ENCODE measurements at places on chromosomes 1 and 21.

- no peak for DNase-seq
Measured at GRCh38 chr1:178726545-178726944, 1.5 kb downstream of the RALGPS2 start.

DNA sequence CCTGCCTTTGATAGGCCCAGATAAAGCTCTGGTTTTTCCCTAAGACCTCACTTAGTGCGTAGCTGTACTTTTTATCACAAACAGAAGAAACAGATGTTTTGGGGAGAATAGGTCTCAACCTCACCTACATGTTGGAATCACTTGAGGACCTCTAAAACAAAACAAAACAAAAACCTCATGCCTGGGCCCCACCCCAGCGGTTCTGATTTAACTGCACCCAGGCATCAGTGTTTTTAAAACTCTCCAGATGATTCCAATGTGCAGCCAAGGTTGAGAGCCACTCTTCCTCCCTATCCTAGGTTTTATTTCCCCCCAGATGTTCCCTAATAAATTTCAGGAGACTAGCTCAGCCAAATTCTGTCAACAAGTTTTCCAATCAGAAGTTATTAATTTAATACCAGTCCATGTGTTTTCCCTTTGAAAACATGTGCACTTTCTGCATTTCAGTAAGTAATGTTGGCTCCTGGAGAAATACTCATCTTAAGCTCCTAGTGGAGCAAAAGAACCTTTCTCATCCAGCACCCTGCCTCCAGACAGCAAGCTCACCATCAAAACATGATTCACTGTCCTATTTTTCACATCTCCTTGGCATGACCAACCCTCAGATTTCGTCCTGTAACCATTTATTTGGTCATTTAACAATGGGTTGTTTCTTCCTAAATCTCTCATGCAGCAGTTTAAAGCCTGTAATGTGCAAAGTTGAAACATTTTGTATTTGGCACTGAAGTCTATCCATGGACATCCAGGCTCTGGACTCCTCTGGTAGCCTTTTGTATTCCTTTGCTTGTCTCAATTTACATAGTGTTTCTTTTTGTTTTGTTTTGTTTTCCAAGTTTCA is 27.5 kb downstream of the LRRC8C start:
- no peak for DNase-seq

- no peak for DNase-seq
Measured at GRCh38 chr1:216422821-216423520, at the start of gene USH2A. Gene USH2A, minus strand, starts transcription at chr1:216423448. Its CDS starts 1,112 bp downstream, at chr1:216422336.

DNA sequence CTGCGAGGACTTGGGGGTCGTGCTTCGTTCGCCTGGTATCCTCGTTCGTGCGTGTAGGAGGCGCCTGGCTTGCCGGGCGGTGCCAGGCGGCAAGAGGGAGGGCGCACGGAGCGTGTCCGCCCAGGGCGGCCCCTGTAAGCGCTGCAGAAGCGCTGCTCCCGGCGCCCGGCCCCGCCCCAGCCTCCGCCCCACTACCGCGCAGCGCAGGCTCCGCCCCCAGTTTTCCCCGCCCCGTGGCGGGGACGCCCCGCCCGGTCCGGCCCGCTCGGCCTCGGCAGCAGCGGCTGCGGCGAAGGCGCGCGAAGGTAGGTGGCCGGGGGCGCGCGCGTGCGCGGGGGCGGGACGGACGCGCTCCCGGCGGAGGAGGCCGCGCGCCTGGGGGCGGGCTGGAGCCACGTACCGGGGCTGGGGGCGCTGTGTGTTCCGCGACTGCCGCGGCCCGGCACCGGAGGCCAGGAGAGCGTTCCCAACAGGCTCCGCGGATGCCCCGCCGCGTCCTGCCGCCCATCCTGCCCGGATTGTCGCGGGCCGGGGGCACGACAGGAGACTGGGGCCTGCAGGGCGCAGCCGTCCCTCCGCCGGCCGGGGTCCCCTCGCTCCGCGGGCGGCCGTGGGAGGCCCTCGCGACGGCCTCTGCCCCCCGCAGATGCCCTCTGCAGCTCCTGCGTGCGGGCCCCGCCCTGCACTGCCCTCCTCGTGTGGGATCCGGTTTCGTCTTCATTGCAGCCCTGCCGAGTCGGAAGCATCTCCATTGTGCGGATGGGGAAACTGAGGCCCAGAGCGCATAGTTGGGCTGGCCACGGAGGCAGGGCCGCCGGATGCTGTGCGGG is 7.7 kb upstream of the CROCC start:
- DNase-seq, result peak; percentile 96

DNA sequence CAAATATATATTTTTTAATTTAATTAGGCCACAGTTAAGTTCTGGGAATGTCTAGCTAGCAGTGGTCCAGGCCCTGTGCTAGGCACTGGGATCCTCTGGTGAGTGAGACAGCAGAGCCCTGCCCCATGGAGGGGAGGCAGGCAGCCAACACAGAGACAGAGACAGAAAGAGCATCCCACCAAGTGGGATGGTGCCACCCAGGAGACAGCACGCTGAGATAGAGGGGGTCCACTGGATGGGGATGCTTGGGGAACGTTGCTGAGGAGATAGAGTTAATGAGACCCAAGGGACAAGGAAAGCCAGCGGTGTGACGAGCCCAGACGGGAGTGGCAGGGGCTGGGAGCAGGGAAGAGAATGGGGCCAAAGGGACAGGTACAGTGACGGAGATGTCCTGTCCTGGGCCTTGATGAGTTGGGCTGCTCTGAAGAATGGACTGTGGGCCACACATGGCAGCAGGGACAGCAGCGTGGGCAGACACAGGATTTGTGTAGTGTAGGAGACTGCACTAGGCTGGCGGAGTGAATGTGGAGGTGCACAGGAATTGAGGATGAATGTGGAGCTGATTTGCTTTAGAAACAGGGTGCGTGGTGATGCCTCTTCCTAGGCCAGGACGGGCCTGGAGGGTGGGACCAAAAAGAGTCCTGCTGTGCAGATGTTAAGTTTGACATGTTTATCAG is 22.8 kb downstream of the RAB4A start:
- DNase-seq, result no peak

- no peak for DNase-seq
Measured at GRCh38 chr1:61887076-61887867, 145.0 kb downstream of the PATJ start.

DNA sequence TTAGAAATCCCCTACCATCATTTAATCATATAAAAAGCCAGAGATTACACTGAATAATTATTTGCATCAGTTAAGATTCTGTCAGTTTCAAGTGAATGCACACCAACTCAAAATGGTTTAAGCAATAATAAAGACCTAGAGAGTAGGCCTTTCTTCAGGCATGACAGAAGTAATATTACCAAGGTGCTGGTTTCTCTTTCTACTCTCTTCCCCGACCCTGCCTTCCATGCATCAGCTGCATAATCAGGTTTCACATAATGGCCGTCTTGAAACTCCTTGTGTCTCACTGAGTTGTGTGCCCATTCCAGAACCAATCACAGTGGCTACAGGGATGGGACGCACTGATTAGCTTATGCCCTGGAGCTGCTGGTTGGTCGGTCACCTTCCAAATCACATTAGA is 103.5 kb upstream of the SERTAD4 start:
- no peak for DNase-seq

GRCh38 chr1:89938171-89939055 is 56.5 kb upstream of the ZNF326 start:
- DNase-seq, result no peak

GRCh38 chr1:55338448-55338820 is 123.3 kb upstream of the USP24 start:
- DNase-seq, result no peak

GRCh38 chr21:46091118-46091517 is 6.8 kb upstream of the COL6A2 start:
- no peak for DNase-seq

- no peak for DNase-seq
Measured at GRCh38 chr1:116834595-116834994, 75.1 kb upstream of the PTGFRN start.

DNA sequence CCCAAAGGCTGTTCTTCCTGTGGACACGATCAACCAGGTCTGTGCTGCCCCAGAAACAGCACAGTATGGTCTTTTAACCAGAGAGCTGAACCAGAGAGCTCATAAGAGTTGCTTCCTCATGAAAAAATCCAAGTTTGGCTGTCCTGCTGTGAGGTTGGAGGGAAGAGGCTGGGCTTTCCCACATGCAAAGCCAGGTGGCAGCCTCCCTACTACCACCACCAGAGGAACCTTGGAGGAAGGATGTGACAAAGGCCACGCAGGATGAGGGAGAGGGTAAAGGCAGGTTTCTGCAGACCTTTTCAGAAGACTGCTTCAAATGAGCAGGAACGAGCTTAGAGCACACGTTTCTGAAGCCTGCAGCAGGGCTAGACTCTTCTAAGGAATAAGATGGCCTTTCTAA is 27.1 kb downstream of the FAM78B start:
- no peak for DNase-seq

- no peak for DNase-seq
Measured at GRCh38 chr1:212233321-212233720, 51.9 kb upstream of the PPP2R5A start.

DNA sequence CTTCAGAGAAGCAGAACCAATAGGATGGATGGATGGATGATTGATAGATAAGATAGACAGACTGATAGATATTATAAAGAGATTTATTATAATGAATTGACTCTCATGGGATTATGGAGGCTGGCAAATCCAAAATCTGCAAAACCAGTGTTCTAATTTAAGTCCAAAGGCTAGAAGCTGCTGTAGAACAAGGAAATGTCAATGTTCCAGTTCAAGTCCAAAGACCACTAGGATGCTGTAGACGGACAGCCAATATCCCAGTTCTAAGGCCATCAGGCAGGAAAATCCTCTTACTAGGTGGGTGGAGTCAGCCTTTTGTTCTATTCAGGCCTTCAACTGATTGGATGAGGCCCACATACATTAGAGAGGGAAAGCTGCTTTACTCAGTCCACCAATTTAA is 4.1 kb upstream of the SLC44A3 start:
- no peak for DNase-seq

- DNase-seq, result no peak
Measured at GRCh38 chr1:217982331-217983050, 302.6 kb upstream of the RRP15 start.

DNA sequence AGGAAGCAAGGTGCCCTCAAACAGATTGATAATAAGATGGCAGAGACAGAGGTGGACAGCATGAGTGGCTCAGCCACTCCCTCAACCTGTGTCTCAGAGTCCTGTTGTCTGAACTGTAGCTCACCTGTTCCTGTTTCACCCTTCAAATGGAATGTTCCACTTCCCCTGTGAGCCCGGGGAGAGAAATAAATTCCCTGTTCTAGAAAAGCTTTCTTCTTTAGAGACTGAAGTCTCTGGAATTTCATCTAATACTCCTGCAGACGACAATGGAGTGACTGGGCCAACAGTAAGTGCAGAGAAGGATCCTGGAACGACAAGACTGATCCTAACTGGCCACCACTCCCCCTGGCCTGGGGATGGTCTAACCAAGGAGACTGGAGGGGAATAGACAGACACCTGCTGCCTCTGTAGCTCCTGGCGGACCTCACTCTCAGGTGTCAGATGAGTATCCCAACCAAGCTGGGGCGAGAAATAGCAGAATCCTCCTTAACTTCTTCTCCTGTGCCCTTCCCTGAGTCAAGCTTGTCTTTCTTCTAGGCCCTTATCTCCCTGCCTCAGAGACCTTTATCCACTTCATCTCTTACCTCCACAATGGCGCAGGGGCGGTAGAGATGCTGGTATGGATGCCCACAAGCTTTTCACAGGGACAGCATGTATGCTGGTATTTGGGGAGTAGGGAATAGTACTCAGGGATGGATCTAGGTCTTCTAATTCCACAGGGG is 45.4 kb downstream of the PLEKHA6 start:
- no peak for DNase-seq

GRCh38 chr1:172084876-172085275 is 243.6 kb downstream of the DNM3 start:
- DNase-seq, result no peak

DNA sequence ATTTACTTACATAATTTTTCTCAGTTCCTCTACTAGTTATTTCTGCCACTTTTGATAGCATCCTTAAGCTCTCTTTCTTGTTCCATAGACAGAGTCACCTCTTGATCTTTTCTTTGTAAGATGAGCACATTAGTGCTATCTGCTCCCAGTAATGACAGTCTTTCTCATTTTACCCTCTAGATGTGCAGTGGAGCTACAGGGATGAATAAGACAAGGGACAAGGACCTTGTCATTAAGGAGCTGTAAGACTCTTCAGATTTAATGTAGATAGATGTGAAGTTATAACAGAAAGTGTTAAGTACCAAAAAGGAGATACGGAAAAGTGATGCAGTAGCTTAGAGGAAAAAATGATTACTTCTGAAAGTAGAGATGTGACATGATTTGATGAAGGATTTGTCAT is 20.4 kb downstream of the SCP2 start:
- no peak for DNase-seq

GRCh38 chr1:51203874-51204245 is 32.2 kb upstream of the RNF11 start:
- DNase-seq, result no peak

- no peak for DNase-seq
Measured at GRCh38 chr1:208778417-208778816, 534.2 kb upstream of the PLXNA2 start.

DNA sequence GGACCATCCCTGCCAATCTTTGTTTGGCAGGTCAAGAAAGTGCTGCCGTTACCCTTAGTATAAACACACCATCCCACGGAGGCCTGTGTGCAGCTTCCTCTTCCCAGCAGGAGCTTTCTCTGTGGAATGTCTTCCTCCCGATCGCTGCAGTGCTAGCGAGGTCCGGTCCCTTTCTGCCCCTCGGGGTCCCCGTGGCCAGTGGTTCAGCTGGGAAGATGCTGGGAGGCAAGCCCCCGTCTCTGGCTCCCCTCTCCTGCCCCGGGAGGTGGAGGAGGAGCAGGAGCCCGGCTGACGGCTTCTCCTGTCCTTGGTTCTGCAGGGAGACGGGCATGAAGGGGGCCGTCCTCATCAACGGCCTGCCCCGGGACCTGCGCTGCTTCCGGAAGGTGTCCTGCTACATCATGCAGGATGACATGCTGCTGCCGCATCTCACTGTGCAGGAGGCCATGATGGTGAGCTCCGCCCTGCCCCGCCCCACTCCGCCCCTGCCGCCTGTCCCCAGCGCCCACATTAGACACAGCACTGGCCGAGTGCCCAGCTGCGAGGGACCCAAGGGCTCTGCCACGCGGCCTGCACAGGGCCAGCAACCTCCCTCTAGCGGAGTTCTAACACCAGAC is 42.1 kb downstream of the TFF3 start:
- no peak for DNase-seq

DNA sequence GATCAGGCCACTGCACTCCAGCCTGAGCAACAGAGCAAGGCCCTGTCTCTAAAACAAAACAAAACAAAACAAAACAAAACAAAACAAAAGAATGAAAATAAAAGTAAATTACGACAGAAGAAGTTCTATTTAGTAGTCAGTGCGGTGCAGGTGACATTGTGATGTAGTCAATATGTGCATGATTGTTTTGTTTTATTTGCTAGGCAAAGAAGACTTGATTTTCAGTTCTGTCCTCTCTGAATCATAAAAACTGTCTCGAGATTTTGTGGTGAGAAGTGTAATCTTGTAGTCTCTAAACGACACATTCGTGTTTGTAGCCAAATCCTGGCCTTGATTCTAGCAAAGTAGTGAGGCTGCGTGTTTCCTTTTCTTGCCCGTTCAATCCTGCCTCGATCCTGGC is 23.5 kb downstream of the PEX14 start:
- no peak for DNase-seq

- no peak for DNase-seq
Measured at GRCh38 chr1:8598060-8598724, 219.2 kb downstream of the RERE start.

GRCh38 chr1:117359561-117360289 is 7.5 kb upstream of the MAN1A2 start:
- DNase-seq, result no peak
